ENCODE measurements at places on chromosomes 2 and 18. TPM values are rescaled to one million over a fixed set of nuclear protein-coding genes. Genes with fewer than 3 reads are reported as not detected.

KANSL1L gene
- 19.6 TPM for total RNA-seq

ASB18 gene
- total RNA-seq: not detected

GRCh38 chr2:147714582-147714981 lies 130.2 kb upstream of the ACVR2A start:
- no peak for DNase-seq

DNA sequence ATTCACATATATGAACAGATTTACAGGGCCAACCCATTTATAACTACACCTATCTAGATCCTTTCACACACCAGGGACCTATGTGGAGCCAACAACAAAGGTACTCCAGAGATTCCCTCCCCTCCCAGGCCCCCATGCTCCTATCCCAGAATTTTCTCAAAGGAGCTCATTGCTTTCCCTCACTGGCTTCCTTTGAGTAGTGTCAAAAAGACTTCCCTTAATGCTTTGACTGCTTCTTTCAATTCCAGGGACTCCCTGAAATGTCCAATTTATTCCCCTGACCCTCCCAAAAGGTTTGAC lies 46.6 kb downstream of the IKZF2 start:
- DNase-seq: no peak

DNA sequence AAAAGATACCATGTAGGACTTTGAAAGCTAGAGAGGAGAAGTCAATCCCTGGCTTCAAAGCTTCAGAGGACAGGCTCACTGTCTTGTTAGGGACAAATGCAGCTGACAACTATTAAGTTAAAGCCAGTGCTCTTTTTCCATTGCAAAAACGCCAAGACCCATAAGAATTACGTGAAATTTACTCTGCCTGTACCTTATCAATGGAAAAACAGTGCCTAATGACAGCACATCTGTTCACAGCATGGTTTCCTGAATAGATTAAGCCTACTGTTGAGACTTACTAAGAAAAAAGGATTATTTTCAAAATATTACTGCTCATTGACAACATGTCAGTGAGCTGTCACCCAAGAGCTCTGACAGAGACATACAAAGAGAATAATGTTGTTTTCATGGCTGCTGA lies 52.9 kb downstream of the ANKRD12 start:
- peak; percentile 24 for DNase-seq

All from A673 (cell line).